ENCODE measurements at places on chromosomes 7 and 10.

GRCh38 chr7:80732630-80733029, 94.2 kb downstream of the CD36 start:
- H3K4me1 ChIP-seq: no peaks in the 10 kb centered on the region
- no peak for DNase-seq
- no peak overlapping the region for H3K4me3 ChIP-seq
- no peaks in the 10 kb centered on the region for H3K36me3 ChIP-seq
- no peaks in the 10 kb centered on the region for H3K27me3 ChIP-seq
- no peak overlapping the region for H3K27ac ChIP-seq

DNA sequence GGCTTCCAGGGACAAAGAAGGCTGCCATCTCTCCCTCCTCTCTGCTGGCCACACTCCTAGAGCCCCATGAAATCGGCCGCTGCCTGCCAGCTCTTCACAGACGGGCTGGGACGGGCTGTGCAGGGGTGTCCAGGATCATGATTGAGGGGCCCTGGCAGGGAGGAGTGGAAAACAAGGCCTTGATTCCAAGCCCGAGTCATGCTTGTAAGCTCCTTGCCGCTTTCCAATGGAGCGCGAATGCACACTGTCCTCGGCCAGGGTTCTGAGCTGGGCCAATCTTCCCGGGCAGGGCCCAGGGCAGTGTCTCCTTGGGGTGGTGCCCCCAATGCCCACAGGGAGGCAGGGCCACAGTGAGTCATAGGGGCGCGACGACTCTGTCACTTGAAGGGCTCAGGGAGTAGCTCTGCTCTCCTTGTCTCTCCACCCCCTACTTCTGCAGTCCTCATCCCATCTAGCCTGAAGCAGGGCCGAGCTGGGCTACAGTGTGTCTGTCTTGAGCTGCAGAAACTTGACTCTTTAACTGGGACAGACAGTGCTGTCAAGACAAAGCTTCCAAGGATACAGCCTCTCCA, 186.2 kb upstream of the SVIL start:
- H3K36me3 ChIP-seq: no peaks in the 10 kb centered on the region
- H3K27me3 ChIP-seq: no peaks in the 10 kb centered on the region
- H3K4me3 ChIP-seq: no peak overlapping the region
- H3K4me1 ChIP-seq: no peaks in the 10 kb centered on the region
- DNase-seq: no peak
- H3K27ac ChIP-seq: no peak overlapping the region

- H3K27ac ChIP-seq: no peak overlapping the region
- no peak overlapping the region for H3K4me3 ChIP-seq
- no peaks in the 10 kb centered on the region for H3K36me3 ChIP-seq
- H3K27me3 ChIP-seq: no peaks in the 10 kb centered on the region
- H3K4me1 ChIP-seq: no peaks in the 10 kb centered on the region
- no peak for DNase-seq
Observed at GRCh38 chr7:44334734-44335097, 9.3 kb upstream of the CAMK2B start.

- H3K27me3 ChIP-seq: no peaks in the 10 kb centered on the region
- DNase-seq: no peak
- no peak overlapping the region for H3K27ac ChIP-seq
- H3K36me3 ChIP-seq: no peaks in the 10 kb centered on the region
- H3K4me1 ChIP-seq: no peaks in the 10 kb centered on the region
Observed at GRCh38 chr7:27991006-27991528, 189.5 kb downstream of the JAZF1 start.

DNA sequence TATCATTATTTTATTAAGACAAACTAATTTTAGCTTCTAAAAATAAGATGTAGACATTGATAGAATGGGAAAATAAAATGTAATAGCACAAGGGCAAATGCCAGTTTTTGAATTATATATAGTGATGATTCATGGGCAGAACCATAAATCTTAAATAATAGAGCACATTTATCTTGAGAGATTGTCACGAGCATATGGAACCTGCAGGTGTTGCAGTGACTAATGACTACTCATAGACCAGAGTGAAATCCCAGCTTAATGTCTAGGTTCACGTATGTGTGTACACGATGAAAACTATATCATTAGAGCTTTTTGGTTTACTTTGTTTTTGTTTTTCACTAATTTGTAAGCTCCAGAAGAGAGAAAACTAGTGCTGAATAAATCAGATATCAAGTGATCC, 150.2 kb upstream of the CACNA2D1 start:
- no peaks in the 10 kb centered on the region for H3K36me3 ChIP-seq
- no peaks in the 10 kb centered on the region for H3K4me1 ChIP-seq
- DNase-seq: no peak

GRCh38 chr10:117830205-117830604, 216.5 kb downstream of the RAB11FIP2 start:
- no peak overlapping the region for H3K27ac ChIP-seq
- no peaks in the 10 kb centered on the region for H3K27me3 ChIP-seq
- peak overlapping the region; percentile 30 for H3K4me3 ChIP-seq
- DNase-seq: no peak

DNA sequence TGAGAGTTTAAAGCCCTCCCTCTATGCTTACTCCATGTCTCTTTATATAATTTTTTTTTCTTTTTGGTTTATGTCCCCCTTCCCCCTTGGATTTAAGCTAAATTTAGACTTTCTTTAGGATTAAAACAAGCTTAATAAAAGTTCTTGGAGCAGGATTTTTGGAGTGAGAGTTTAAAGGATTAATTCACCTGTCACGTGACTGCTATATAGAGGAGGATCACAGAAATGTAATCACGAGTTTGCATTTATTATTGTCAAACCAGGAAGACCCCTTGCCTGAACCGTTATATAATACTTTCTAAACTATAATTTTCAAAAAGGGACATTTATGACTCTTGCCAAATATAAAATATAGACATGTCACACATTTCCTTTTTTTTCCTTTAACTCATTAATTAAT, 78.1 kb upstream of the IMMP2L start:
- no peaks in the 10 kb centered on the region for H3K36me3 ChIP-seq
- H3K27ac ChIP-seq: no peak overlapping the region
- no peaks in the 10 kb centered on the region for H3K27me3 ChIP-seq
- no peak overlapping the region for H3K4me3 ChIP-seq
- no peaks in the 10 kb centered on the region for H3K4me1 ChIP-seq
- no peak for DNase-seq

- H3K27me3 ChIP-seq: peaks cover 5% of the 10 kb centered on the region
- H3K4me1 ChIP-seq: no peaks in the 10 kb centered on the region
- no peak for DNase-seq
- H3K36me3 ChIP-seq: no peaks in the 10 kb centered on the region
- H3K4me3 ChIP-seq: no peak overlapping the region
Observed at GRCh38 chr7:17599733-17600339, 301.4 kb downstream of the AHR start.

GRCh38 chr7:138951953-138952352, 29.2 kb downstream of the KIAA1549 start:
- H3K4me3 ChIP-seq: no peak overlapping the region
- DNase-seq: no peak
- H3K27me3 ChIP-seq: no peaks in the 10 kb centered on the region
- H3K4me1 ChIP-seq: no peaks in the 10 kb centered on the region

DNA sequence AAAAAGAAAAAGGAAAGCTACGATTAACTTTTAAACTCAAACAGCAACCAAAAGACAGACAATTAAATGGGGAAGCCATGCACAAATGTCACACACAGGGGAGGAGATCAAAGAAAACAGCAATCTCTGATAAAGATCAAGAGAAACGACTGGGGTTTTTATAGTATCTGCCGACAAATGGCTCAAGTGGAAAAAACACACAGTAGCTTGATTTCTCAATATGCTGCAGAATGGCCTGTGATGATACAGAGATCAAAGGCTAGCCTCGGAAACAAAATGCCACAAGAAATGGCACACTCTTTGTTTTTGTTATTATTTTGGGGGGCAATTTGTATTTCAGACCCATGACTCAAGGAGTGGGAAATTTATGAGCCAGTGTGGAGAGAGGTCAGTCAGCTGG, 126.1 kb downstream of the TEX36 start:
- H3K27me3 ChIP-seq: peaks cover 3% of the 10 kb centered on the region
- H3K36me3 ChIP-seq: no peaks in the 10 kb centered on the region
- H3K4me1 ChIP-seq: no peaks in the 10 kb centered on the region
- DNase-seq: no peak
- no peak overlapping the region for H3K27ac ChIP-seq
- H3K4me3 ChIP-seq: no peak overlapping the region

DNA sequence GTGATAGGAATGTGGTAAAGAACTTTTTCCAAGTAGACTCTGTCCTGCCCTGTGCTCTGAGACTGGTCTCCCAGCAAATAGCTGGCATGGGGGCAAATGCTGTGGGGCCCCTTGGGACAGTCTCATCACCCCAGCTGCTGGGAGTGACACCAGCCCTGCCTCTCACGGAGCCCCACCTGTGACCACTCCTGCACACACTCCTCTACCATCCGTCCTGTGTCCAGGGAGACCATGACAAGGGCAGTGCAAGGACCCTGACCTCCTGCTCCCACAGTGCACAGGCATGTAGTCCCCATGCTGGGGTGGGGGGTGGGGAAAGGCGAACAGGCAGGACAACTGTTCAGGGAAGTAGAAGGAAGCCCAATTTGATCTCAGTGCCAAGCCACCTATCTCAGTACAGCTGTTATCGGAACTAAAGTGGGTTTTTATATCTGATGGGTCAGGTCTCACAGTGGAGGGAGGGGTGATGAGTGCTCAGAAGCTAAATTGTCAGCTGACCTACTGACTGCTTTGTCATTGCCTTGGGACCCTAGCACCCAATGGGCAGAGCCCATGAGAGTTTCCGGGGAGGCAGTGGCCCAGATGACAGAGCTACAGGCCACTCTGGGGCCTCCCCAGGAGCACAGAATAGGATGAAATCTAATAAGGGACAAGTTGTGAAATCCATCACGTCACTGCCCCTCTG, 24.5 kb downstream of the VSTM4 start:
- no peaks in the 10 kb centered on the region for H3K27me3 ChIP-seq
- no peaks in the 10 kb centered on the region for H3K4me1 ChIP-seq
- no peak overlapping the region for H3K4me3 ChIP-seq
- H3K27ac ChIP-seq: no peak overlapping the region
- H3K36me3 ChIP-seq: no peaks in the 10 kb centered on the region

DNA sequence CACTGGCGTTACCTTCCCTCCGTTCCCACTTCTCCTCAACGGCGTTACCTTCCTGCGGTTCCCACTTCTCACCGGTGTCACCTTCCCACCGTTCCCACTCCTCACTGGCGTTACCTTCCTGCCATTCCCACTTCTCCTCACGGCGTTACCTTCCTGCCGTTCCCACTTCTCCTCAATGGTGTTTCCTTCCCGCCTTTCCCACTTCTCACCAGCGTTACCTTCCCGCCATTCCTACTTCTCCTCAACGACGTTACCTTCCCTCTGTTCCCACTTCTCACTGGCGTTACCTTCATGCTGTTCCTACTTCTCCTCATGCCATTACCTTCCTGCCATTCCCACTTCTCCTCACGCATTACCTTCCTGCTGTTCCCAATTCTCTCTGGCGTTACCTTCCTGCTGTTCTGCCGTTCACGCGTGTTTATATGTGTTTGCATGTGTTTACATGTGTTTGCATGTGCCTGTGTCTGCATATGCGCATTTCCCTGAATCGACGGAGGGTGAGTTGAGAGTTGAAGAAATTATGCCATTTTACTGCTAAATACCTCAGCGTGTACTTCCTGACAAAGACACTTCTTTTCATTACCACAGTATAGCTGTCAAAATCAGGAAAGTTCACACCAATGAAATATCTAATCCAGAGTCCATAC, 23.2 kb upstream of the CFAP46 start:
- no peak for DNase-seq
- no peaks in the 10 kb centered on the region for H3K4me1 ChIP-seq

DNA sequence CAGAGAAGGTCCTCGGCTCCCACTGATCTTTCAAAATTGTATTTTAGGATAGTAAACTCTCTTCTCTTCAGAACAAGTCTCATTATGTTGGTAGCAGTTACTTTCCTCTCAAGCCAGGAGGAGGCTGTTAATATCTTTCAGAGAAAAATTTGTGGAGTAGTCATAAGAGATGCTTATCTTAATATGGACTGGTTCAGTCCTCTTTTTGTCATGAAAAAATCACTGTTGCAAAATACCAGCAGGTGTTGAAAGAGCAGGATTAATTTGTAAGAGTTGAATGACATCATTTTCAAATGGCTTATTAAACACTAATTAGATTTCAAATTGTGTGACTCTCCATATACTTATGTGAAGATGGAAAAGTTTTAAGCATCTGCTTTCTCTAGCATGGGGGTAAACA, 662.5 kb downstream of the POM121L12 start:
- H3K36me3 ChIP-seq: no peaks in the 10 kb centered on the region
- DNase-seq: no peak
- no peak overlapping the region for H3K4me3 ChIP-seq
- H3K4me1 ChIP-seq: no peaks in the 10 kb centered on the region
- no peaks in the 10 kb centered on the region for H3K27me3 ChIP-seq

DNA sequence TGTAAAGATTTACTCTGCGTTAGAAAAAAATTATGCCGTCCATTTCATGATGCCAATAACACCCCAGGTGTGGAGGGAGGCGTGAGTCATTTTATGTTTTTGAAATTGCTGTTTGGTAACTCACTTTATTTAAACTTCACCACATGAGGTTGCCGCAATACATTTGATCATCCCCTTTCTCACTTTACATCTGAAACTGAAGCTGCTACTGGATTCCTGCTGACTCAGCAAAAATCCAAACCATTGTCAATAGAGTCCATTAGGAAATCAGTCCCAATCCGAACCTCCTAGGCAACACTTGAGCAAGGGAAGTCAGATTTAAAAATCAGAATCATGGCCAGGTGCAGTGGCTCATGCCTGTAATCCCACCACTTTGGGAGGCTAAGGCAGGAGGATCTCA, 136.6 kb upstream of the SVIL start:
- no peak overlapping the region for H3K4me3 ChIP-seq
- peaks cover 6% of the 10 kb centered on the region for H3K4me1 ChIP-seq
- no peak overlapping the region for H3K27ac ChIP-seq

- no peak for DNase-seq
- peaks cover 12% of the 10 kb centered on the region for H3K4me1 ChIP-seq
- no peaks in the 10 kb centered on the region for H3K36me3 ChIP-seq
- H3K27ac ChIP-seq: no peak overlapping the region
- no peaks in the 10 kb centered on the region for H3K27me3 ChIP-seq
- no peak overlapping the region for H3K4me3 ChIP-seq
Observed at GRCh38 chr10:78362406-78363022, 328.9 kb downstream of the RPS24 start.

DNA sequence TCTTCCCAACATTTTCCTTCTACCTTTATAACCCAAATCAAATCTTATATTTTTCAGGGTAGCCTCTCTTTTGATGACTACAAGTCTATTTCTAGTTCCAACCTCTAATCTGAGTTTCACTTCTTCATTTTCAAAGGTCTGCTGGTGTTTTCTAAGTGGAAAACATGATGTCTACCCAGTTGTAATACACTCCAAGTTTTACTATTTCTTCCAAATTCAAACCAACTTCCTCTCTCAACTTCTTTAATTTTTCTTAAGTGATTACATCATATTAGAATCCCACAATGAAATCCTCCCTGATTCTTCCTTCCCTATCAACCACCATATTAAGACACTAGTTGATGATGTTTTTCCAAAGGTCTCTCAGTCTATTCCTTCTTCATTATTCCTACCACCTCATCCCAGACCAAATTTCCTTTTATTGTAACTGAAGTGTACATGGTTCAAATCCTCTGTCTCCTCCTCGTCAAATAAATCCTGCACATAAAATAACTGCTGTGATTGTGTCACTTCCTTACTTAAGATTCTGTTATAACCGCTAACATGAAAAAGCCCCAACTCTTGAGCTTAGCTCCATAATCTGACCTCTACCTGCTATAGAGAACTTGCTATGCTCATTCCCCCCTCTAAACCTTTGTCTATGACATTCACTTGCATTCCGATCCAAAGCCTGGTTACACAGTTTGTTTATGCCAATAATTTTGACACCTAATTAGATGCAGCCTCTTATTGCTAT, 12.7 kb downstream of the TAS2R38 start:
- no peaks in the 10 kb centered on the region for H3K27me3 ChIP-seq
- H3K27ac ChIP-seq: no peak overlapping the region
- H3K4me1 ChIP-seq: no peaks in the 10 kb centered on the region
- H3K36me3 ChIP-seq: no peaks in the 10 kb centered on the region
